ENCODE measurements at places on chromosomes 4 and X.

DNA sequence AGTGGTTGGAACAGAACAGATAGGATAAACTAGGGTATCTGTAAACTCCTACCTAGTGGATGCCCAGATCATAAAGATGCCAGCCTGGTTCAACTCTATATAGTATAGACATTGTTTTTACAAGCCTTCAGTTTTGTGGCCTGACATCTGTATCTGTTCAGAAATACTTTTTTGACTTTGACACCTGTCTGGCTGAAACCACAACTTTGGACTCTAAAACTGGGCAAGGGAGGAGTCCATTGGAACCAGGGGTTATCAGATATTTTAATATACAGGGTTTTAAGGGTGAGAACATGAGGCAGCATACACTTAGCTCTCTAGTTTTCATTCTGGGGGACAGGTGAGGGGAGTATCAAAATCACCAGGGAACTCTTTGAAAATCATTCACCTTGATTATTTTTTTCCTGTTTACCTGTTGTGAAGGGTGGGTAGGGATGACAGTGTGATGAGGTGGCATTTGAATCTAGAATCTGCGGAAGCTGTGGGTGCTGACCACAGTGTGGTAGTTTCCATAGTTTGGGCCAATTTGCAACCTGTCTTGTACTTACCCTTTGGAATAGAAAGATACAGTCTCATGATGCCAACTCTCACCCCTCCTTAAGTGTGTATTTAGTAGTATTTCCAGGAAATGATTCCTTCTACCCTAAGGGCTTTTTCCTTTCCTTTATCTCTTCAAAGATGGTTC is 20.6 kb downstream of the GAB1 start:
- no peak for DNase-seq

DNA sequence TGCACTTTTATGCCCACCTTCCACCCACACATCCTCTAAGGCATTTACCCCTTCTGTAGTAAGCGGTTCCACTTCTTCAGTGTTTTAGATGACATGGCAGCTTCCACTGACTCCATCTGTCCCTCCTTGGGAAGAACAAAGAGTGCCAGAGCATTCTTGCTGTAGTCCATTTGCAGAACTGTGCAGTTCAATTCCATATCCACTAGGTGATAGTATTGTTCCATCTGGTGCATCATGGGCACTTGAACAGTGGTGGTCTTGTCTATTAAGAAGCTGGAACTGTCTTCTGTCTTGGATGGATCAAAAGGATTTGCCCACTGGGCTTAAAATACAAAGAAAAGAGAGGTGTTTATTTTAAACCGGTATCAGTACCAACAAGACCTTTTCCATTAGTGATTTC is 3.5 kb downstream of the SERPINA7 start:
- DNase-seq, result peak; percentile 1

GRCh38 chrX:134551376-134552048 is 91.5 kb downstream of the HPRT1 start:
- peak; percentile 31 for DNase-seq

DNA sequence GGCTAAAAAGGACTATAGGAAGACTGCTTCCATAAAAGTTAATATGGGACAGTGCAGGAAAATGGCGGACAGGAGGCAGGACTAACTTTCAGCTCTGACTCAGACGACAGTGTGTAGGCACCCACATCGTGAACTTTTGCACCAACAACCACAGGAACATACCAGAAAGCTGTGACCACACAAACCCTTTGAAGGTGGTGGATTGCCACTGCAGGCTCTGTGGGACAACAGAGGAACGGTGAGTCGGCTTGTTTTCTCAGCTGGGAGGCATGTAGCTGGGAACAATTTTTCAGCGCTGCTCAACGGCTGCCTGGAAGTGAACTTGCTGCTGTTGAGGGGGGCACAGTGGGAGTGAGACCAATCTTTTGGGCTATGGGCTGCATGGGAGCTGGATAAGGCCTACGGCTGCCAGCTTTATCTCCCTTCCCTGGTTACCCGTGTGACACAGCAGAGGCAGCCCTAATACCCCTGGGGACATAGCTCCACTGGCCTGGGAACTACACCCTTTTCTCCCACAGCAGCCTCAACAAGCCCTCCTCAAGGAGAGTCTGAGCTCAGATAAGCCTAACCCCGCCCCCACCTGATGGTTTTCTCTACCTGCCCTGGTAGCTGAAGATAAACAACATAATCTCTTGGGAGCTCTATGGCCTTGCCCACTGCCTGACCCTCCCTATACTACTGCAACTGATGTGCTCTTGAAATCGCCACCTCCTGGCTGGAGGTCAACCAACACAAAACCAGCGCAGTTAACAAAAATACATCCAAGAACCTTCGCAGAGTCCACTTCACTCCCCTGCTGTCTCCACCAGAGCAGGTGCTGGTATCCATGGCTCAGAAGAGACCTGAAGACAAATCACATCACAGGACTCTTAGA is 1537.0 kb downstream of the C4orf33 start:
- DNase-seq, result peak; percentile 79

- no peak for DNase-seq
These were observed 1851.1 kb upstream of the IGFBP7 start for GRCh38 chr4:58961283-58961682.

- DNase-seq, result no peak
These were observed 288.7 kb upstream of the CTSO start for GRCh38 chr4:156242390-156242789.

DNA sequence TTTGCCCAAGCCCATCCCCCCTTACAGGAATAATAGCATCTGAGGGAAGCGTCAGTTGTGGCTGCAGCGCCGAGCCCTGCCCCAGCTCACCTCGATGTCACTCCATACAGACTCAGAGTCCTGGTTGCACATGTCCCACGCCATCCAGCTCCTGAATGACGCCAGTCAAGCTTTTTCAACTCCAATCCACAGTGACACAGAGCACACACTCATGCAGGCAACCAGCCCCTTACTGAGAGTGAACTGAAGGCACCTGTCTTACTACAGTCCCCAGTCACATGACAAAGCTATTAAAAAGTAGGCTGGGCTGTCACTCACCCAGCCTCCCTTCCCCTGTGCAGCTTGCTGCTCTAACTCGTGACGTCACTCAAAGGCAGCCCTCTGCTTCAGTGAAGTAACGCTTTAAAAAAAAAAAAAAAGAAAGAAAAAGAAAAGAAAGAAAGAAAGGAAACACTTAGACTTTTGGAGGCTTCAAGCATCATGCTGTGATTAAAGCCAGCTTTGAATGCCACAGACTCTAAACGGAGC is at the start of gene PPARGC1A:
TSS of gene PPARGC1A (minus strand) at position 234 of the 528 bp plus-strand sequence. CDS start at position 144, 90 bp downstream.
- DNase-seq, result peak; percentile 61

DNA sequence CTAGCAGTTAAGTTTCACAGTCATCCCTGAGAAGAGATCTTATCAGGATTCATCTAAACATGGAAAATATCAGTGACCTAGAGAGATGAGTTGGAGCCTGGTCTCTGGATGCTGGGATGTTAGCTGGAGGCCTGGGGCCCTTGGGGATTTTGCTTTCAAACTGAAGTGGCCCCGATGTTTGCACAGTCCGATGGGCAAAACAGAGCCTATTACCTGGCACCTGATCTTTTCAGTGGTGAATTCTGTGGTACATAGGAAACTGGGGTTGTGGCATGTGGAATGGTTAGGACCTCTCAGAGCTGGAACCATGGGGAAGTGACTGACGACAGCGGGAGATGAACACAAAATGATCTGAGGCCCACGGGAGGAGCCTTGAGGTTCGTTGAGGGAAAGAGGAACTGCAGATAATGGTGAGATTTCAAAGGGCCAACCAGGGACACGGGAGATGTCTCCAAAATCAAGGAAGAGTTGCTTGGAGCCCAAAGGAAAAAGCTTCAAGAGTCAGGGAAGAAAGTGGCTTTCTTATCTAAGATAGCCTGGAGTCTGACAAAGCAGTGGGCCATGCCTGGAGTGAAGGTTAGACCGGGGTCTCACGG is 17.8 kb upstream of the TENM3 start:
- no peak for DNase-seq

DNA sequence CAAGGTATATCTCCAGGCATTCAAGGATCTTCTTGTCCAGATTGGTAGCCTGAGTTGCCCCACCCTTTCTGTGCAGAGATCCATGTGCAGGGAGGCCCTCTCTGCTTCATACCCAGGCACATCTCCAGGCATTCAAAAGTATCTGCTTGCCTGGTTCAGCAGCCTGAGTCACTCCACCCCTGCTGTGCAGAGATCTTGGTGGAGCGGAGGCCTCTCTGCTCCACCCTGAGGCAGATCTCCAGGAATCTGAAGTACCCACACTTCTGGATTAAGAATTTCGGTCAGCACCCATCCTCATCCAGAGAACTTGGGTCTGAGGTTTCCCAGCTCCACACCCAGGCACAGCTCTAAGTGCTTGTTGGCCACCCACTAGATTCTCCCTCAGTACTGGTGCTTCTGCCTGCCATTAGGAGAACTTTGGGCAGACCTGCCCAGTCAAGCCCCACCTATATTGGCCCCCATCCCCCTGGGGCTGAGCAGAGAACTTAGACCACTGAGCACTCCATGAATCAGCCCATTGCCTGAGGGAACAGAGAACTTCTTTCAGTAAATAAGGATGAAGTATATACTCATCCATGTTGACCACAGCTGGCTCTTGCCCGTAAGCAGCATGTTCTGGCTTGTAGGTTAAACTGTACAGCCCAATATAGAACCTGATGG is 199.5 kb upstream of the ZCCHC13 start:
- DNase-seq, result peak; percentile 70

DNA sequence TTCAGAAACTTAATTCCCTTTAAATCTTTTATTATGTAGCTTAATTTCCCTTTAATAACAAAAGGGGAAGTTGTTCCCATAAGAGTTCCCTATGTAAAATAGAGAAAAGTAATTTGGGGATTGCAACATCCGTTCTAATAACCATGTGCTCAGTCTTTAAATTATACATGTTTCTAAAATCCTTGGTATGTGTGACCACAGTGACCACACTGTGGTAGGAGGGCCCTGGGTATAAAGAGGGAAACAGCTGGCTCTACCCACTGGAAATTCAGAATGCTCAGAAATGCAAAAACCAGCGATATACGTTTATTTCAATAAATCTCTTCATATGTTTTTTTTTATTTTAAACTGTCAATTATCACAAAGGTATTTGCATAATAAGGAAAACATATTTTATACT is 219.1 kb downstream of the FGF13 start:
- DNase-seq, result peak; percentile 3

- DNase-seq, result no peak
These were observed 48.6 kb downstream of the CDS1 start for GRCh38 chr4:84631573-84631972.

GRCh38 chr4:41881981-41882624 is 53.1 kb upstream of the TMEM33 start:
- no peak for DNase-seq

DNA sequence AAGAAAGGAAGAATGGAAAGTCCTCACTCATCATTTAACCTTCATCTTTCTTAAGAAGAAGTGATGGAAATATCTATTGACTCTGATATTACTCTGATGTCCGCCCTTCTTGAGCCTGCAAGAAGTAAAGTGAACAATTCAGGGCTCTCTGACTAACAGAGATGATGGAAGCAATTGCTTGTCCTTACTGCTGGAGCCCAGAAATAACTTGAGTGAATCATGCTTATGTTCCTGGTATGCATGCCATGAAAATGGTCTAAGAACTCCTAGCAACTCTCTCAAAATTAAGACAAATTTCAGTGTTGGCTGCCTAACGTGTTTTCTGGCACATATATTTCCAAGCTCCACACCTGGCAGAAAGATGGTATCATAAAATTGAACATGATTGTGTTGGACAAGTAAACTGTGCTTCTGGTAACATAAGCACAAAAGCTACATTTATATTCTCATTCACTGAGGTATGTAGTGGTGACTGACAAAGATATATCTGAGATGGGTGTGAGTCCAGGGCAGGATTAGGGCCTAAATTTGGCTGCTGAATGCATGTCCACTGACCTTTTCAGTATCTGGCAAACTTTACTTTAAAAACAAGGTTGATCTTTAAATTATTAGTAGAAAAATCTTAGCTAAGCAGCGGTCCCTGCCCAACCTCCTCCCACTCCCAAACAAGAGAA is 109.2 kb upstream of the OTUD4 start:
- no peak for DNase-seq

GRCh38 chrX:131264053-131264452 is 25.1 kb downstream of the IGSF1 start:
- no peak for DNase-seq

DNA sequence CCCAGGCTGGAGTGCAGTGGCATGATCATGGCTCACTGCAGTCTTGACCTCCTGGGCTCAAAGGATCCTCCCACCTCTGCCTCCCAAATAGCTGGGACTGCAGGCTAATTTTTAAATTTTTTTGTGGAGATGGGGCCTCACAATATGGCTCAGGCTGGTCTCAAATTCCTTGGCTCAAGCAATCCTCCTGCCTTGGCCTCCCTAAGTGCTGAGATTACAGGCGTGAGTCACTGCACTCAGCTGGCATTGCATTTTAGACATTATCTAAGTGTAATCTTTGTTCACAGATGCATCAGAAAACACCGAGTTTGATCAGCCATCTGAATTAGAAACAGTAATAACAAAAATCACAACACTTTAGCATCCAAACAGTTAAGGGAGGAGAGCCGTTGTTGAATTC is 53.4 kb upstream of the CBR4 start:
- no peak for DNase-seq

GRCh38 chrX:68697465-68698125 is 50.1 kb downstream of the STARD8 start:
- DNase-seq, result no peak

- no peak for DNase-seq
These were observed 285.2 kb upstream of the GATB start for GRCh38 chr4:152045807-152046571.

All from HT1080 (cell line).